ENCODE measurements at places on chromosomes 7 and 10.

- no peak for DNase-seq
These were observed 1.2 kb upstream of the PGAM2 start for GRCh38 chr7:44066494-44067063.

- DNase-seq: no peak
These were observed 41.0 kb downstream of the CLRN3 start for GRCh38 chr10:127851661-127852194.

- peak; percentile 79 for DNase-seq
These were observed 173.6 kb upstream of the IMMP2L start for GRCh38 chr7:111735661-111736551.

- peak; percentile 47 for DNase-seq
These were observed 167.7 kb upstream of the TNRC18 start for GRCh38 chr7:5591278-5591874.

DNA sequence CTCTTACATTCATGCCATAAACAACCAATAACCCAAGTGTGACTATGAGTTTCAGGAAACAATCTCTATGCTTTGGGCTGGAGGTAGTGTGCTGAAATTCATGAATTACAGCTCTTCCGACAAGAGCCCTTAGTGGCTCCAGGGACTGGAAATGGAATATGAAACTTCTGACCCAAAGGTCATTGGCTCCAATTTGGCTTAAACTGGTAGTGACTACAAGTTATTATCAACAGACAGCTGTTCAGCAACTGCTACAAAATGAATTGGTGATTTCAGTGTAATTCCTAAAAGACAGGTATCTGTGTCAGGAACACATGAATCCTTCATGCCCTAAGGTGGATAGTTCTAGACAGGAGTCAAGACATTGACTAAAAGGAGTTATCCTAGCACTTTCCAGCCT, 745.4 kb downstream of the PHTF2 start:
- DNase-seq: no peak

DNA sequence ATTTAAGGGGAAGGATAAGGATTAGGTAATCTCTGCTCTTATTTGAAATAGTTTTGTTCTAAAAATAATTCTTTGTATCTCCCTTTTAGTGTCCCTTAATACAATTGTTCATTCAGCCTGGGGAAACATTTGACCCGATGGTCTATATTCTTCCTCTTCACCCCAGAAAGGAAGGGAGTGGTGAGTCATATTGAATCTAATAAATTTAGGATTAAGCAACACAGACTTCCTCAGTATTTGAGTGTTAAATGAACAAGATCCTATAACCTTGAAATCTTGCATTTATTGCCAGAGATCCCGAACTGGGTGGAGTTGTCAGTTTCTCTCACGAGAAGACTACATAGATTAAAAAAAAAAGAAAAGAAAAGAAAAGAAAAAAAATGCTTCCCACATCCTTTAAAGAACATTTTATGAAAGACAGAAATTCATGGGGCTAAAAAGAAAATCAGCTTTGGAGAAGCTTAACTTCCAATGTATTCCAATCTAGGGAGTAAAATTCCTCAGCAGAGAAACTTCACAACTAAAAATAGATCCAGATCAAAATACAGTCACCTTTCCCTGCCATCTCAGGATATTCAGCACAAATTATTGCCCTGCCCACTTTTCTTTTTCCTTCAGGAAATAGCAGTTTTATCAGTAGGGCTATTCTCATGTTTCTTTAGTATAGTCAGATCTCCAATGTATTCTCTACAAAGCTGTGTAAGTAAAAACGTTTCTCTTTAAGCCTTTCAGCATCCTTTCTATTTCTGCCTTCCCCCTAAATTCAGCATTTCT, 82.2 kb downstream of the SEMA3D start:
- no peak for DNase-seq

DNA sequence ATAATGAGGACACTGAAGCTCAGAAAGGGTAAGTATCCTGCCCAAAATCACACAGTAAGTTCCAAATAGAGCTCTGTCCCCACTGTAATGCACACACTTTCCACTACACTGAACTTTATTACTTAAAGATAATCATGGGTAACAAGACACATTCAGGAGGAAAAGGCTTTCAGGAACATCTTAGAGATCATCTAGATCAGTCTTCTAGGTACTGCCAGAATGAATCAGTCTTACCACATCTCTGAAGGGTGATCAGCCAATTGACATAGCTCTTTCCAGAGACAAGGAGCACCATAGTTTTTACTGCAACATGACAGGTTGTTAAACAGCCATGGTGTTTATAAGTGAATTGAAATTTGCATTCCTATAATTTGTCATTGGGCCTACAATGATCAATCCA, 5.4 kb upstream of the HERPUD2 start:
- DNase-seq: no peak

GRCh38 chr10:119479532-119479931, 63.0 kb downstream of the RGS10 start:
- DNase-seq: peak; percentile 59

DNA sequence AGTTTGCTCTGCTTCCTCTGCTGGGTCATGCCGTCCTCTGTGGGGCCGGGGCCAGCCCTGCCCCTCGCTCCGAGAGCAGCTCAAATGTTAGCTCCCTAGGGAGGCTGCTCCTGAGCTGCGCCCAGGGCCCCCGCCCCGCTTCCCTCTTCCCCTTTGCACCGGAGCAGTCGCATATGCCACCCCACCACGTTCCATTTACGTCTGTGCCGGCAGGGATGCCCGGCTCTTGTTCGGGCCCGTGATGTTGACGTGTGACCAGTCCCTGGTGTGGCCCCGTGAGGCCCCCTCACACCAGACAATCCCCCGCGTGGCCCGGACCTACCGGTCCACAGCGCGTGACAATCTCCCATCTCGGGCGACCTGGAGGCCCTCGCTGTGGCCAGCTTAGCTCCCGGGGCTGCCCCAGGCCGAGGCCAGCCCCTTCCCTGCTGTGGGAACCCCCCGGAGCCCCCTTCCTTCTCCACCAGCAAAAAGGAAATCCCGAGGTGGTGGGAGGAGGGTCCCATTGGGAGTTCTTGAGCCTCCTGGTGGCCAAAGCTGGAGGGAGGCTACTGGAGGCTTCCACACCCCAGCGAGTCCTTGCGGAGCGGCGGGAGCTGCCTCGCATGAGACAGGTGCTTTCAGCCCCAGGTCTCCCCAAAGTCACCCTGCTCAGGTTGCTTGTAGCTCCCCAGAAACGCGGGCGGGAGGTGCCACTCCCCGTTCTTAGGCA, 15.2 kb downstream of the FAM20C start:
- peak; percentile 81 for DNase-seq

- no peak for DNase-seq
These were observed 23.6 kb upstream of the PPIA start for GRCh38 chr7:44772867-44773266.

DNA sequence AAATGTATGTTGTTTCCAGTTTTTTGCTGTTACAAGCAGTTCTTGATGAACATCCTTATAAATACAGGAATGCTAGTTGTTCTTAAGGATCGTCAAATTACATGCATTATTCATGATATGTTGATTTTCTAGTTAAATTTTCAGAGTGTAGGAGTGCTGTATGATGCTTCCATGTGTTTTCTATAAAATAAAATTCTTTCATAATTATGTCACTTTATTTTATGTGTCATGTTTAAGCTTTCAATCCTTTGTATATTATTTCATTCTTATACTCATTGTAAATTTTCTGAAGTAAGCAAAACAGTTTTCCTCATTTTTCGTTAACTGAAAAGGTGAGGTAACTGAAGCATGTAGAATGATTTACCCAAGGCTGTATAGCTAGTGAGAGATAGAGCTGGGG, 16.8 kb upstream of the MYPN start:
- no peak for DNase-seq

DNA sequence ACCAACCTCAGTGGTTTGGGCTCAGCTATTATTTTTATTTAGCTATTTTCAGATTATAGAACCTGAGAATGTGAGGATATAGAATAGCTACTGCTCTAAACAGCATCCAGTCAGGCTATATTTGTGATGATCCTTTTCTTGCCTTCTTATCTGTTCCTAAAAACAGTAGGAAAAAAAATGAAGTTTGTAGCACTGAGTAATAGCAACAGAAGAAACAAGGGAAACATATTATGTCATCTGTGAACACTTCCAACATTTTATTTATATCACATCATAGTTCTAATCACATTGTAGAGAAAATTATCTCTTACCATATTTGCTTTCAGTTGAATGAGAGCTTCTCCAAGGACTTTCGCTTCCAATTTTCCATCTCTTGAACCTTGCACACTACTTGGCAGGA, 229.6 kb upstream of the PTPRZ1 start:
- DNase-seq: no peak

DNA sequence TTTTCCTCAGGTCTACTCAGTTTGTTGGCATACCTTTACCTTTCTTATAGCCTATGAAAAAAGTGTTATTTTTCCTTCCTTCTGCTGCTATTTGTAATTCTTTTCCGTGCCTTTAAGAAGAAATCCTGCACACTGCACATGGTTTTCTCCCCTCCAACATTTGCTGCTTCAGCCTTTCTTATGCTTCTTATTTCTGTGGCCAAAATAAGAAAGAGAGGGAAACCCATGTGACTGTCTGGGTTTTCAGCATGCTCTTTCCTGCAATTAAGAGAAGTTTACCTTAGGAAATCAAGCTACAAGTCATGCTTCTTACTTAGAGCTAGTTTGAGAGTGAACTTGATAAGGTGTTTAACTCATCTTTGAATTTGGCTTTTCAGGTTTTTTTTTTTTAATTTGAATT, 11.0 kb downstream of the TBC1D12 start:
- no peak for DNase-seq

DNA sequence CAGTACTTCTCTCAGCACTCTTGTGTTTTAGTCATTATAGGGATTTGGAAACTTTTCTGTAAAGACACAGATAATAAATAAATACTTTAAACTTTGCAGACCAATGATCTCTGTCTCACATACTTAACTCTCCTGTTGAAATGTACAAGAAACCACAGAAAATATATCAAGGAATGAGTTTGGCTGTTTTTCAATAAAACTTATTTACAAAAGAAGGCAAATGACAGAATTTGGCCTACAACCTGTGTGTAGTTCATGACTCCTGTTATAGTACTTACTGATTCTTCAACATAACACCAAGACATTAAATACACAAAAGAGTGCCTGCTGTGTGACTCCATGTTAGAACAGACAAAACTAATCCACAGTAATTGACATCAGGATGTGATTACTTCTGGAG, 510.0 kb upstream of the PHF14 start:
- no peak for DNase-seq

DNA sequence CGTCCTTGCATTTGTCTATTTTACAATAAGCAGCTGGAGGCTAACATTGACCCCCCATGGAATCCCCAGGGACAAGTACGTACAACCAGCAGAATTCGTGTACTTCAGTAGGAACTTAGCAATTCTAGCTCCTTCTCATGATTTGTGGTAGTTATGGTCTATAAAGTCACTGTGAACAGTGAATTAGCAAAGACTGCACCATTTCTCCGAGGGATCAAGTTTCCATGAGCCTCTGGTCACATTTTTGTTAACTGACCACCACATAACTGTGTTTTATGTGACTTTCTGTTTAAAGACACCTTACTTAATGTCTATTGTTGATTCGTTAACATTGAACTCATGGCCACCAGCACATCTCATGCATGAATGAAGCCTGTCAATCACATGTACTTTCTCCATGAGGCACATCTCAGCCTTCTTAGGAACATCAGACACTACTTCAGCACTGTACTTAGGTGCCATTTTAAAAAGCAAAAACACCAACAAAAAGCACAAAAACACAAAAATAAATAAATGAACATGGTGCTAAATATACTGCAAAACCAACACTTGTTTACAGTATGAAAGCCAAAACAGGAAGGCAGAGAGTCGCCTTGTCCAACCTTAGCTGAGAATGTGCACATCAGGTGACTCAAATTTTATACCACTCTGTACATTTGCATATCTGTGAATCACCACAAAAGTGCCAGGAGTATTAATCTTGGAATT, 9.0 kb upstream of the UCN3 start:
- DNase-seq: no peak

DNA sequence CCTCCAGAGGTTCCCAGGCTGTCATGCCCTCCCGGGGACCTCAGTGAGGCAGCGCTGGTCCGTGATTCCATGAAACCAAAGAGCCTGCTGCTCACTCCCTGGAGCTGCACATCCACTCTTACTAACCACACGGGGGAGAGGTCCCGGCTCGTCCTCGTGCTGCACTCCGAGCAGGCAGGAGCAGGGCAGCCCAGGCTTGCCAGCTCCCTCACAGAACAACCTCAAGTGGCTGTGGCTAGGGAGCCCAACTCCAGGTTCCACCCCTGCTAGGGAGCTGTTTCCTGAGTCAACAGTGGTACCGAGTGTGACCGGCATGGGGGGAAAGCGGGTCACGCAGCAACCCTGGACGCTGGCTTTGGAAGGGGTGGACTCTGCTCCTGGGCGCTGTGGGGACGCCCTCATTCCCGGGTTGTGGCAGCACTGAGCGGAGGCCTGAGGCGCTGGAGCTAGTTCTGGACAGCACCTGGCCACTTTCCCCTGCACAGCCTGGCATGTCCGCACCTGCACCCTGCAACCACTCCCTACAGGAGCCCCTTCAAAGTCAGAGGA, 27.9 kb upstream of the PPP2R2D start:
- peak; percentile 44 for DNase-seq

DNA sequence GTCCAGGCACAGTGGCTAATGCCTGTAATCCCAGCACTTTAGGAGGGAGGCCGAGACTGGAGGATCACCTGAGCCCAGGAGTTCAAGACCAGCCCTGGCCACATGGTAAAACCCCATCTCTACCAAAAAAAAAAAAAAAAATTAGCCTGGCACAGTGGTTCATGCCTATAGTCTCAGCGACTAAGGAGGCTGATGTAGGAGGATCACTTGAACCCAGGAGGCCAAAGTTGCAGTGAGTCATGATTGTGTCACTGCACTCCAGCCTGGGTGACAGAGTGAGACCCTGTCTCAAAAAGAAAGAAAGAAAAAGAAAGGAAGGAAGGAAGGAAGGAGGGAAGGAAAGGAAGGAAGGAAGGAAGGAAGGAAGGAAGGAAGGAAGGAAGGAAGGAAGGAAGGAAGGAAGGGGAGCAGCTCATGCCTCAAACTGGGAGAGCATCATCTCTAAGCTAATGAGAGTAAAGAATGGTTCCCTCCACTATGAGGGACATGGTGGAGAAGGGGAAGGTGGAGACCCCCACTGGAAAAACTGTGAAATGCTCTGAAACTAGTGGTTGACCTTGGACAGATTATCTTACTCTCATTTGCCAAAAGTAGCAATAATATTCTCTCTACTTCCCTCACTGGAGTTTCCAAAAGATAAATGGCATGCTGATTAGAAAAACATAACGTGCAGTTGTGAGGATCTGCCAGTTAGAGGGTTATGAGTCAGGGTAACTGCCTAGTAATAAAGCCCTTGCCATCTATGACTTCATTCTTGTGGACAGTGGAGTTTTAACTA, 16.8 kb downstream of the GIMAP5 start:
- DNase-seq: peak; percentile 23

DNA sequence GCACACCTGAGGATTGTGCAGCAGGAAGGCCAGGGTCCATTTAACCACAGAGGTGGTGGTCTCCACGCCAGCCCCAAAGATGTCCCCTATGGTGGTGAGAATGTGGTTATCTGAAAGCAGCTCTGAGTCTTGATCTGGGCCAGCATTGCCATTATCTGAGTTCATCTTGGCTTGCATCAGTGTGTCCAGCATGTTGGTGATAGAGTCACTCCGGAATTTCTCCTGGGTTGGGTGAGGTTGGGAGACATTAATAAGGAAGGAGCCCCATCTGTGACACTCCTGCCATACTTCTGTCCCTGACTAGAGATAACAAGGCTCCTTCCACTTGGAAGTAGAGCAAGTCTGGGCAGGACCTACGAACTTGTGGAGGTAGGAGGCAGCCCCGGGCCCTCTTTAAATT, 4.2 kb downstream of the CYP17A1 start:
- no peak for DNase-seq
